Head of caudate nucleus (tissue), 42 donors: ENCODE measurements at places on chromosomes 6 and 20.

DNA sequence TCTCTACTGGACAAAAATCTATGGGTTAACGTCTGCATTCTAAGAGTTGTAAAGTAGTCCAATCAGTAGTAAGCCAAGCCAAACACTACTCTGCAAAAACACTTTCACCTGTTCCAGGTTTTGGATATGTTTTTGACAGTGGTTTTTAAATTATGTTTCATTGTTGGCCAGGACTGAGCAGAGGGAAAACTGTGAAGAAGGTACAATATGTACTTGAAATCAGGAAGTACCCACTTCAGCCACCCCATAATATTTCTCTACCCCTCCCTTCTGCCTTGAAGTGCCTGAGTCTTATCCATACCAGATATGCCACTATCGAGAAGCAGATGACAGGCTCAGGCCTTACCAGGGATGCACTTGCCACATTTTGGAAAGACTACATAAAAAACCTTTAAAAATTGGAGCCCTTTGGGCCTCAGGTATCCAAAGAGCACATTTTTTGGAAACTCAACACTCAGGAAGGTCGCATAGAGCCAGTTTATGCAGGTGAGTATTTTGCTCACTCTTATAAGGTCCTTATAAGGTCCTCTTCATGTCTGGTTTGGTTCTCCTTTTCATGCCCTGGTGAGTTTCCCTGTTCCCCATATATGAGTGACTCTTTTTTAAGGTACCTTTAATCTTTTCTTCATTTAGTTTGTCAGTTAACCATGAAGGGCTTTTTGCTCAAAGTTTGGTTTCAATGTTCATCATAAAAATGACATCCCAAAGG, 859.3 kb upstream of the FLRT3 start:
- no peak for DNase-seq

DNA sequence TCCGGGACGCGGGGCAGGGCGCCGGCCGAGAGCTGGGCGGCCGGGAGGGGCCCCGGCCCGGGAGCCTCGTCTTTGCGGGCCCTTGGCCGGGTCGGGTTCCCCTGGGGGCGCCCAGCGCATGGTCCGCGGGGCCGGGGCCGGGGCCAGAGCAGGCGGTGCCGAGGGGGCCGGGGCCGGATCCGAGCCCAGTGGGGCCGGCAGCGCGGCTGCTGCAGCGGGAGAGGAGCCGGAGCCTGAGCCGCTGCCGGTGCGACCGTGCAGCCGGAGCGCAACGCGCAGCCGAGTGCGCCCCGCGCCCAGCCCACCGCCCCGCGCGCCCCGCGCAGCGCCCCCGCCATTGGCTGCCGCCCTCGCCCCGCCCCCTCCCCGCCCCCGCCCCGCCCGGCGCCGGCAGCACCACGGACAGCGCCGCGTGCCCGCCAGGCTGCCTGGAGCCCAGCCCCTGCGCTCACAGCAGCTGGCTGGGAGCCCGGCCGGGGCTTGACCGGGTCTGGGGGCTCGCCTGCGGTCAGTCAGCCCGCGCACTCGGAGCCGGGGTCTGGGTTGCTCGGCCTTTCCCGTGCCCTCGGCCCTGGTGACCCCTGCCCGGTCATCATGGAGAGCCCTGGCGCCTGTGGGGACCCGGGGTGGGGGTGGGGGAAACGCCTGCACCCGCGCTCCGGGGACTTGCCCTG, at the start of gene HRH3:
TSS of gene HRH3 (minus strand) at position 287 of the 674 bp plus-strand sequence. CDS start 308 bp downstream, outside the sequence.
- DNase-seq = no peak

- DNase-seq = no peak
Observed at GRCh38 chr6:39952167-39952566, 17.9 kb upstream of the MOCS1 start.

- peak; percentile 56 for DNase-seq
Observed at GRCh38 chr6:36848658-36849441, 9.6 kb upstream of the CPNE5 start.

- no peak for DNase-seq
Observed at GRCh38 chr6:20024316-20024673, 187.1 kb downstream of the ID4 start.

DNA sequence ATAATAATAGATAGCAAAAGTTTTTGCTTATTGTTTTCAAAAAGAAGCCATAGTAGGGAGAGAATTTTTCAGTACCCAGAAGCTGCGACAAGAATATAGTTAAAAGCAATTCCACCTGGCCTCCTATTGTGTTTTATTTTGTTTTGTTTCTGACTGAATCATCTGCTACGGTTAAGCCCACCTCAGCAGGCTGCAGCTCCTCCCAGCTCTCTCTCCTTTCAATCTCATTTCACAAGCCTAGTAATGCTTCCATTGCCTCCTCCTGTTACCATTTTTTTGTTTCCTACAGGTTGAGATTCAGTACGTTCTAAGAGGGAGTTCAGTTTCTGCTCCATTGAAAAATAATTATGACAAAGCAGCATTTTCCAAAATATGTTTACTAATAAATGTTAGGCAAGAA, 77.9 kb downstream of the PCSK2 start:
- no peak for DNase-seq

- DNase-seq = peak; percentile 13
Observed at GRCh38 chr20:17533396-17533795, 2.2 kb upstream of the BFSP1 start.
